Activated naive CD4-positive, alpha-beta T cell treated with anti-CD3 and anti-CD28 coated beads, Interleukin-2, amount 50 U/mL, for 72 hours (primary cell): ENCODE measurements at places on chromosomes 4 and X. TPM values are rescaled to one million over a fixed set of nuclear protein-coding genes. Genes with fewer than 3 reads are reported as not detected.

Gene MAGEA4
- total RNA-seq, result not detected

Gene SLAIN2
- 59.2 TPM for total RNA-seq

Gene IL3RA
- total RNA-seq, result 0.73 TPM

Gene CT45A5
- total RNA-seq, result not detected

Gene BEND2
- not detected for total RNA-seq

Gene EDA2R
- total RNA-seq, result 9.7 TPM

Gene DCAF8L1
- total RNA-seq, result not detected

Gene RS1
- total RNA-seq, result not detected

Gene MAP7D2
- total RNA-seq, result 0.18 TPM

Gene NWD2
- not detected for total RNA-seq

Gene GPRIN3
- 12.4 TPM for total RNA-seq

Gene ARMCX1
- 2.4 TPM for total RNA-seq

Gene KCTD8
- not detected for total RNA-seq

Gene CPZ
- not detected for total RNA-seq

Gene EMCN
- total RNA-seq, result not detected

DNA sequence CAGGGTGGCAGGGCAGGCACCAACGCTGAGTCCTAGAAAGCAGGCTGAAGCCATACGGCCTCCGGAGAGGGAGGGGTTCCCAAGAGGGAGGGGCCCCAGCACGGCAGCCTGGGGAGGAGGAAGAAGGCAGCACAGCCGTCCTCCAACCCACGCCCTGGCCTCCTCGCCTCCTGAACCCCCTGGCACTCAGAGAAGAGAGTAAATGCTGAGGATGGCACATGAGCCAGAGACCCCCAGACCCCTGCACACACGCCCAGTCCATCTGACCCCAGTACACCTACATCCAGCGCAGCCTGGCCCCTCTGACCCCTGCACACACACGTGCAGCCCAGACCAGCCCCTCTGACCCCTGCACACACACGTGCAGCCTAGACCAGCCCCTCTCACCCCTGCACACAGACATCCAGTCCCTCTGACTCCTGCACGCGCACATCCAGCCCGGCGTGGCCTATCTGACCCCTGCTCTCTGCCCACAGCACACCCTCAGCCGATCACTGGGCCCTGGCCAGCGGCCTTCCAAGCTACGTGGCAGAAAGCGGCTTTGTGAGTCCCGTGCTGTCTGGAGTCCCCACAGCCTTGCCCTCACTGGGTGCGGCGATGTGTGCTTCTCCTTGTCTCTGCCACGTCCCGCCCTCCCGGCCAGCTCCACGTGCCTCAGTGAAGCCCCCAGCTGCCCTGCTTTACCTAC lies 18.5 kb downstream of the ATP5ME start:
- no peak for DNase-seq

GRCh38 chr4:138775489-138775888 lies 240.1 kb upstream of the NOCT start:
- no peak for DNase-seq

- DNase-seq, result no peak
These were observed 51.1 kb downstream of the SCML1 start for GRCh38 chrX:17788439-17788838.

- no peak for DNase-seq
These were observed 166.8 kb upstream of the MAMLD1 start for GRCh38 chrX:150196285-150196684.

- no peak for DNase-seq
These were observed 384.5 kb downstream of the RPA4 start for GRCh38 chrX:97268182-97268680.

GRCh38 chrX:57817302-57817701 lies 93.0 kb downstream of the ZXDA start:
- no peak for DNase-seq

DNA sequence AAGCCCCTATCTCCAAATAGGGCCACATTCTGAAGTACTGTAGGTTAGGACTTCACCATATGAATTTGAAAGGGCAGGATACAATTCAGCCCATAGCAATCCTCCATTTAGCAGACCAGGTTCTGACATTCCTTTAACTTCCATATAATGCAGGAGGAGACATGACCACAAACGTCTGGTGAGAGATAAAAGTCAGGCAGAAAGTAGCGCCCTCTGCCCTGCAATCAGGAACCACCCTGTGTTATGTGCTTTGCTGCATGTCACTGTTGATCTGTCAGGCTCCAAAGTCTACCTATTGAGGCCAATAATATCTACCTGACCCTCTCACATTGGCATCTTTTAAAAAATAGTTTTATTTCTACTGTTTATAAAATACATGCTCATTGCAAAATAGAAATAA lies 30.2 kb upstream of the SEPSECS start:
- no peak for DNase-seq

- no peak for DNase-seq
These were observed 37.1 kb downstream of the SMARCAD1 start for GRCh38 chr4:94244829-94245185.

GRCh38 chrX:12973561-12974304 lies 1.2 kb upstream of the TMSB4X start:
- no peak for DNase-seq

GRCh38 chr4:102778720-102779119 lies 18.0 kb upstream of the MANBA start:
- DNase-seq, result no peak

DNA sequence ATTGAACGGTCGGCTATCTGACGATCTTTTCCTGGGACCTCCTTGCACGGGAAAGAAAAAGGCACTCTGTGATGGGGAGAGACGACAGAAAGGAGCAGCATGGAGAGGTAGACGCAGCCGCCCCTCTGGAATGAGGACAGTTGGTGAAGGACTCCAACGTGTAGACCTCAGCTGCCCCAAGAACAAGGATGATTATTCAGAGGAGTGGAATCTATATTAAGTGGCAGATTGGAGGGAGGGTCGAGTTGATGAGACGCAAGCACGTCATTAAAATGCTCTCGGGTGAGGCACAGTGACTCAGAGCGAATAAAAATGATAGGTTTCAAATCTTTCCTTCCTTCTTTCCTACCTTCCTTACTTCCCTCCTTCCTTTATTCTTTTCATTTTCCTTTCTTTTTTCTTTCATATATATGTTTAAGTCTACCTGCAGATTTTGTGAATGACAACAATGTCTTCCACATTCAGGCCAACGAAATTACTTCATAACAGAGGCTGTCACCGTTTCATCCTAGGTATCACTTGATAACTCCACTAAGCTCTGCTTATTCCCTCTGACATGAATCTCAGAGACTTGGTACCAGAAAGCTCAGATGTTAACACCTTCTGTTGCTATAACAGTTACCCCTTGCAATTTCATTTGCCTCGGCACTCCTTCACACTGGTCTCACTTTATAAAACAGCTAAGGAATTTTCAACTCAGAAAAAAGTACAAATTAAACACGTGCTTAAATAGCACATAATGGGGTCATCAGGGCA lies 110.0 kb upstream of the PPARGC1A start:
- DNase-seq, result no peak

DNA sequence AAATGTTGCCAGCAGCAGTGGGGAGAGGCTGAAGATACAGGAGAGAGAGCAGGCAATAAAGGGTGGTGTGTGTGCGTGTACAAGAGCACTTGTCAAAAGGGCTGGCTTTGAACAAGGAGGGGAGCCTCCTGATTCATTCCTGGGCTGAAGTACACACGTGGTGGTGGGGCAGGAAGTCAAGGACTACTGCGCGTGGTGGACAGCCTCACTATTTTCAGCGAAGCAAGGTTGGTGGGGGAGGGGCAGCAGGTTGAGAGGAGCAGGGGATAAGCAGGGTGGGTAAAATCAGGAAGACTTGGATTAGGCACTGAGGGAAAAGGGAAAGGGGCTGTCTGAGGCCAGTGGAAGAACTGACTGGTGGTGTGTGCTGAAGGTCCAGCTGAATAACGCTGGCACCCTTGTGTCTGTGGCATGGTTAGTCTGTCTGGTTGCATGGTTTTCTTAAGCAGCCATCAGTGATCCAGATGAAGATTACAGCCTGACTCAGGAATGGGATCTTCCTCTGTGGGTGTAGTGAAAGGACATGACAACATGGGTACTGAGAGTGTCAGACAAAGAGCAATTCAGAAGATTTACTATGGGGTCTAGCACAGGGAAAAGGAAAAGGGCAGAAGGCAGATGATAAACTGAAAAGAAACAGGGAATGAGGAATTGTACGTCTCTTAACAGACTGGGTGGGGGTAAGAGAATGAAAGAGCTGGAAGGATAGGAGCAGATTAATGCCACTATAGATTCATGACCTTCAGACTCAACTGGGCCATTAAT lies 149.8 kb downstream of the CHM start:
- DNase-seq, result no peak

DNA sequence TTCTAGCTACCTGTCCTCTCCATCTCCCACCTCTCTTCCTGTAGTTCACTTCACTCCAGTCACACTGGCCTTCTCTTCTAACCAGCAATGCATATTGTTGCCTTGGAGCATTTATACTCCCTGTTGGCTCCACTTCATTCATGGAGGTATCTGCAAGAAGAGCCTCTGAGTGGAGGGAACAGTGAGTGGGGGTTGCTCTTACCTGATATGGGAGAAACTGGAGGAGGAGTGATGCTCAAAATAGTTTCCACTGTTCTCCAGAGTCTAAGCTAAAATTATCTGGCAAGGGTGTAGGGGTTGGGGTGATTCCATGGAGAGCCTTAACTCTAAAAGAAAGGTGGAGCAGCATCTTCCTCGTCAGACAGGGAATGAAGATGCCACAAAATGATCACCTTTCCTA lies 28.9 kb upstream of the DDX53 start:
- DNase-seq, result no peak

DNA sequence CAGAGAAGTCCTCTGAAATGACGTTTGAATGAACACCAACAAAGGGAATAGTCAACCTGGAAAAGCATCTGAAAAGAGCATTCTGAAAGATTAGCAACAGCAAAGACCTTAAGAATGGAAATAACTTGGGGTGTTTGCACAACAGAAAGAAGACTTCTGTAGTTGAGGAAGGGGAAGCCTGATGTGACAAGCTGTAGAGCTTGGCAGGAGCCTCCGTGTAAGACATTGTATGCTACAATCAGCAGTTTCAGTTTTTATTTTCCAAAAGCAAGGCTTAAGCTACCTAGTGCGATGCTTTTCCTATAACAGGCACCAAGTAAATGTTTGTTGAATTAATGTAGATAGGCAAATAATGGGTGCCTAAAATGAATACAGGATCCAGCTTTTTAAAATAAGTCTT lies 484.0 kb downstream of the SPRY1 start:
- no peak for DNase-seq

DNA sequence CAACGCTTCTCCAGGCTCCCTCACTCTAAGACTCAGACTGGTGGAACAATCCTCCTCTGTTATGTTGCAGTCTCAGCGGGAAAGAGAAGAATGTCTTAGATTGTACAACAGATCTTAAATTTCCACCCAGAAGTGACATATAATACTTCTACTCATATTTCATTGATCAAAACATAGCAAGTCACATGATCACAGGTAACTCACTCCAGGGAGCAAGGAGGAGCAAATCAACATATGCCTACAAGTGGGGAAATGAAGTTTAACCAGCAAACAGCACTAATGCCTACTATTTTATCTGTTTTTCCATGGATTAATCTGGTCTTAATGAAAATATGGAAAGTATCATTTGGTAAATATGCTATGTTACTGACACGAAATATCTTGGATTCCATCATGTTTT lies 819.8 kb downstream of the CCSER1 start:
- DNase-seq, result no peak

DNA sequence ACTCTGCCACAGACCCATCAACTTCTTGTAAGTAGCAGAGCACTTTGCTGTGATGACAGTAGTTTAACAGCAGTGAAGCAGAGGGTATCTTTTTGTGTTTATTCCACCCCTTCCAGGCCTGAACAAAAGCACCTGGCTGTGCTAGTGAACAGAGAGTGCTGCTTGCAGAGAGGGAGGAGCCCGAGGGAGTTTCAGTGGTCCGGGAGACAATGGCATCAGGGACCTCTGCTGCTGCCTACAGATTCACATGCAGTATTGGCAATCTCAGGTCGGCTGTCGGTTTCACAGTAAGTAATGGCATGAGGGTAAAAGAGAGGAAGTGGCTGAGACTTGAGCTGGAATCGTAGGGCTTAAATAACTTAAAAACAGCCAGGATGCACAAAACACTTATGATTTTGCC lies 755.8 kb downstream of the RPA4 start:
- DNase-seq, result no peak
